ENCODE measurements at places on chromosomes 3 and 15.
A peak's percentile ranks its signal among the peaks of the same experiment; 100 is the strongest.

GRCh38 chr3:97815149-97815917 is 6.5 kb upstream of the CRYBG3 start:
- DNase-seq, result no peak

DNA sequence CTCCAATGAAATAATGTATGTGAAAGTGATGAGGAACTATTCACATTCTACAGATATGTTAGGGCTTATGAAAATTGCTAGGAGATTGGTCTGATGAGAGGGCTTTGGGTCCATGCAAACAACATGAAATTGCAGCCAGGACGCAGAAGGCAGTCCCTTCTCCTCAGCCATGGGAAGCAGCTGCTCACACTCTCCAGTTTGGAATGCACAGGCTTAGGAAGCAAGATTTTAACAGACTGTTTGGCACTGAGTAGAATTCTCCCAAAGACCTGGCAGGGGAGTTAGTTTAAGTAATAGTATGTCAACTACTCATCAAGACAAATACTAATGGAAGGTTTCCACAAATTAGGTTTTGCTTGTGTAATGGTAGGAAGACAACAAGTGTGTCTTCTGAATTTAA is 500.7 kb upstream of the ARRDC4 start:
- no peak for DNase-seq

DNA sequence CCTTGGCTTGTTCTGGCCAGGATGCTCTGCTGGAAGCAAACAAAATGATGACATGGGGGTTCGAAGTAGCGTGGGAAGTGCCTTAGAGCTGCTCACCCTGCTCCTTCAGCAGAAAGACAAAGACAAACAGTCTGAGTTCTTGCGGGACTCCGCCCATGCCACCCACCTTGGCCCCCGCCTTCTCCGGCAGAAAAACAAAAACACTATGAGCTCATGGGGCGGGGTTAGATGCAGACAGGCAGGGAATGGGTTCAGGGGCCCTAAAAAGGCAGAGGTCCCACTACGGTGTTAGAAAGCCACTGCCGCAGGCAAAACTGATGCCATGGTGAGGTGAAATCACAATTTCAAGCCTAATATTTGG is 9.7 kb upstream of the NCKIPSD start:
- DNase-seq, result no peak

DNA sequence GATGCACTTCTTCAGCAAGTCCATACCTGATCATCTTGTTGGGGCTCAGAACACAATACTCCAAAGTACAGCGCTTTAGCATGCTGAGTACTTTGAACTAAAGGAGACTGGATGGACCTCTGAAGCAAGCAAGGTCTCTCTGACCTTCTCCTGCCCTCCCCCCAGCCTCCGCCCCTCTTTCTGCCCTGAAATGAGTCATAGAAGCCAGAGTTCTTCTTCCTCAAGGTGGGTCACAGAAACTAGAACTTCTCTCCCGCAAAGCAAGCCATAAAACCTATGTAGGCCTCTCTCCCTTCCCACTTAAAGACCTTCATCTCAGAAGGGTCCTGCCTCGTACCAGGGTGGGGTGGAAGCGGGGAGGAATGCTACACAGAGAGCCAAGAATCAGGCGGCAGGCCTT is 230.5 kb upstream of the PROK2 start:
- DNase-seq, result peak; percentile 27

DNA sequence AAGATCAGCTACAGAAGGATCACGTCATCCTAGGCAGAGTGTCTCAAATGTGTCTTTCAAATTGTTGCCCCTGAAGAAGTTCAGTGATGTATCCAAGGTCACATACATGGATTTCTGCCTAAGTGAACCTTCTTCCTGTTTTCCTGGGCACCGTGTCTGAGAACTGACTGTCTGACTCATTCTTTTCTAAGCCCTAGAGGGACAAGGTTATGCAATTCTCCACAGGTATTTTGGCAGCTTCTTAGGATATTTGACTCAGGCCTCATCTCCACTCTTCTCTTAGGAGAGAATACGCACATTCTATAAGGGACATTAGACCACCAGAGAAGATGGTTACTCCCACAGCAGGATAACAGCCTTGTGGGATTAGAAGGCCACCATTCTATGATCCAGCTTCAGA is 391.9 kb upstream of the THBS1 start:
- no peak for DNase-seq

- no peak for DNase-seq
Observed at GRCh38 chr3:151356794-151357462, 27.6 kb upstream of the P2RY13 start.

DNA sequence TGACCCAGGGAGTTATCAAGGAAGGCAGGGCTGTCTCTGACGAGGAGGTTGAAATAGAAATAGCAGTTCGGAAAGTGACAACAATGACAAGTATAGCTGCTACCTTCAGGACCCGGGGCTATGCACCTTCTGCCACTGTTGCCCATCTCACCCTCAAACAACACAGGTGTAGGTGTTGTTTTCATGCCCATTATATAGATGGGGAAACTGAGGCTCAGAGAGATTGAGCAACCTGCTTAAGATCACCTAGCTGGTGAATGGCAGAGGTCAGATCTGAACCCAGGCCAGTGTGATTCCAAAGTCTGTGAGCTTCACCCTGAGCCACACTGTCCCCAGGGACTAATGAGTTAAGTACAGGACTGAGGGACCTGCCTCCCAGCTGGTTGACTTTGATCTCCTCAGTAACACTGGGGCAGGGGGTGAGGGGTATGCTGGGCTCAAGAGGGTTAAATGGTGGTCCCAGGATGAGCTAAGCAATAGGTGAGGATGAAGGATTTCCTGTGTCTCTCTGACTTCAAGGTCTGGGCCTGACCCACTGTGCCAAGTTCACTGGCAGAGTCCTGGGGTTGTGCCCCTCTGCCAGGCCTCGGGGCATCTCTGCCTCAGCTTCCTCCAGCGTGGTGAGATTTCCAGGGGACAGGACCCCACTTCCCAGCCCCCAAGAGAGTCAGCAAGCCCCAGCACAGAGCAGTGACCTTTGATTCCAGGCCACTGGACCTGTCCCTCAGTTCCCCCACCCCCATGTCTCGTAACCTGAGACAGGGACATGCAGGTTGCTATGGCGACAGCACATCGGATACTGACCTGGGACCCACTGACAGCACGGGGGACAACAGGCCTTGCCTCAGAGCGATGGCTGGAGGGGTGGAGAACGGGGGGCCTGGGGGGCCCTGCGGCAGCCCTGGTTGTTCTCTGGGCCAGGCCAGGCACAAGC is 35.0 kb downstream of the ATP2B2 start:
- no peak for DNase-seq

DNA sequence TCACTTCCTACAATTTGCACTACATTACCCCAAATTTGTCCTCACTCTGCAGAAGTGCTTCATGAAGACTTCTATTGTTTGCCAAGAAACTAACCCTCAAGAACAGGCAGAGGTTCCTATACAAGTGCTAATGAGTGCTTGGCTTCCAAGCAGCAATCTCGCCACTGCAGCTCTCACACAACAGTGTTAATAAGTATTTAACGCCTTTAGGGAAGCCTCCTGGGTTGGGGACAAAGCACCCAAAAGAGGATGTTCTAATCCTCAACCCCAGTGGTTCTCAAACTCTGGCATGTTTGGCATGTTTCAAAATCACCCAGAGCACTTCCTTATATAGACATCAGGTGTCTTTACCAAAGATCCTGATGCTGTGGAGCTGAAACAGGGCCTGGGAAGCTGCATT is 64.6 kb downstream of the ZIC4 start:
- DNase-seq, result no peak

GRCh38 chr3:174387736-174388135 is 471.4 kb upstream of the NAALADL2 start:
- no peak for DNase-seq

DNA sequence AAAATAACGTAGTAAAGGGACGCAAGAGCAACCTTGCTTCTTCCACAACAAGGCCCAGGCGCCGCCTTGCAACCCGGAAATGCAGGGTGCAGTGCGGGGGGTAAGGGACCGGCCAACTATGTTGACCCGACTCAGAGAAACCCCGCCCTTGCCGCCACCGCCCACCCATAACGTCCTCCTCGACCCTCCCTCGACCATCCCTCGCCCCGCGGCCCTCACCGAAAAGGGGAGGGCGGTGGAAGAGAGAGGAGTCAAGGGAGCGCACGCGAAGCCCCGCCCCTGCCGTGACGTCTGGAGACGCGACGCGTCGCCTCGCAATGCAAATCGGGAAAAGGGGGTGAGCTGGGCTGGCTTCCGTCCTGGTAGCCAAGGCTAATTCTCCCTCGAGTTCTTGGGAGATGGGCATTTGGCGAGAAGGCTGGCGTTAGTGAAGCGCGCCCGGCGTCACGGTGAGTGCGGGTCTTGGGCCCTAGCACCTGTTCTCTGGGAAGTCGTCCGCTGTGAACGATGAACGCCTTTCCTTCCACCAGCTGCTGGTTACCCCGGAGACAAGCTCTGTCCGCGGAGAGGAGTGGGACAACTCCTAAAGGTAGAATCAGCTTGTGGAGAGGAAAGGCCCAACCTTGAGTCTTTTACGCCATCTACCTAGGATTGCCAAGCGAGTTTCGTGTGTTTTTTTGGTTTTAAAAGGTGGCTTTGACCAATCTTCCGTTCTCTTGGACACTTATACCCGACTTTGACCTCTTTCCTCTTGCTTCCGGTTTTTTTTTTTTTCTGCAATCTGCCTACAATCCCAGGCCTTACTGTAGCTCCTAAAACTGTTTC is at the start of gene USP8:
Gene USP8 (plus strand): TSS at position 340 of the 825 bp plus-strand sequence. CDS start 14,669 bp downstream, outside the sequence.
- peak; percentile 99 for DNase-seq

DNA sequence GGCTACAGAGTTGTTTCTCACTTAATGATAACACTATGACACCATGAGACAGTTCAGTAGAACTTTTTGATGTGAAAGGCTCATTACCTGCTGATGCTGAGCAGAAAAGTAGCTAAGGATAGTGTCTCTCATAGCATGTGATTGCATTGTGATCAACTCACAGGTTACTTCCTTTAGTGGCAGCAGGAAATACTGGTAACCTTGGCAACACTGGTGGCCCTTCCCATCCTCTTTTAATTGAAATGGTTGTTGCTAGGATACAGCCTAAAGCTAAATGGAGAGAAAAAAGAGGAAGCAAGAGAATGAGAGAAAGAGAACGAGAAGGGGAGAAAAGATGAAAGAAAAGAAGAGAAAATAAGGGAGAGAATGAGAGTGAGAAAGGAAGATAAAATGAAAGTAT is 204.7 kb upstream of the GAP43 start:
- DNase-seq, result no peak

DNA sequence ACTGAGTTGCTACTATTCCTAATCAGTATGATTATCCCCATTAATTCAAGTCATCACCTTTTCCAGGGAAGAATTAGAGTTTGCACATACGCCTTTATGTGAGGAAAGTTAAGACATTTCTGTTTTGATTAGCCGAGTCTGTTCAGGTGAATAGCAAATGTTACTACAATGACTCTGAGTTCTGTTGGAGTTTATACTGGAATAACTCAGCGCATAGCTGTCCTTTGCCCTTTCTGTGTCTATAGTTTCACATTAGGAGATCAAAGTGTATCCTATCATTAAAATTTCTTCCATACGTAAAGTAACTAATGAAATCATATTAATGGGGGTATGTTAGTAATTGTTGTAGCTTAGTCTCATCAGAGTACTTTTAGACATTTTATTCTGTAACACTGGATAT is 4.9 kb downstream of the RAB8B start:
- no peak for DNase-seq

- DNase-seq, result no peak
Observed at GRCh38 chr3:70392227-70392626, 79.8 kb upstream of the MDFIC2 start.

- DNase-seq, result no peak
Observed at GRCh38 chr3:23193831-23194230, 9.3 kb upstream of the UBE2E2 start.

GRCh38 chr3:127720985-127721935 is 48.5 kb downstream of the ABTB1 start:
- DNase-seq, result no peak

- no peak for DNase-seq
Observed at GRCh38 chr3:159170436-159171003, 368.7 kb downstream of the MFSD1 start.

GRCh38 chr3:172379372-172379771 is 68.9 kb downstream of the GHSR start:
- no peak for DNase-seq

DNA sequence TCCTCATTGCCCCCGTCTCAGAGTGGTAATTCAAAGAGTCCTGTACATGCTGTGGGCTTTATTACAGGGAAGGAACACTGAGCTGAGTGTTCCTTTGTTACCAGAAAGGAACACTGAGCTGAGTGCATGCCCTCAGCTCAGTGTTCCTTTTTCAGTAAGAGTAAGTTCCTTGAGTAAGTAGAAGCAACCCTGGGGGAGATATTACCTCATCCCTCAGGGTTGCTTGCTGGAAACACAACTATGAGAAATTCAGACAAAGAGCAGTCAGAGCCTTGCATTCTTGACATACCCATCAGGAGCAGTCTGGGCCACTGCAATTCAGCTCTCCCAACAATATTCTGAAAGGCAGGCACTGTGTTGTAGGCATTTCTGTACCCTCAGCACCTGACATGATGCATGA is 17.0 kb downstream of the CHRM5 start:
- DNase-seq, result no peak

Measured in HT-29 (cell line).